ENCODE measurements at places on chromosomes 5 and 9.

- DNase-seq: no peak
These were observed 35.9 kb upstream of the FBP1 start for GRCh38 chr9:94675008-94675881.

DNA sequence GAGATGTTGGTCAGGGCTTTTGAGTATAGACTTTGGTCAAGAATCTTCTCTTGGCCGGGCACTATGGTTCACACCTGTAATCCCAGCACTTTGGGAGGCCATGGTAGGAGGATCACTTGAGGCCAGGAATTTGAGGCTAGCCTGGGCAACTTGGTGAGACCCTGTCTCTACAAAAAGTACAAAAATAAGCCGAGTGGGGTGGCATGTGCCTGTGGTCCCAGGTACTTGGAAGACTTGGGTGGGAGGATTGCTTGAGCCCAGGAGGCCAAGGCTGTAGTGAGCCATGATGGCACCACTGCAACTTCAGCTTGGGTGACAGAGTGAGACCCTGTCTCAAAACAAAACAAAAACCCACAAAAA lies 57.5 kb downstream of the ACER2 start:
- no peak for DNase-seq

- DNase-seq: no peak
These were observed 190.2 kb downstream of the CACNA1B start for GRCh38 chr9:138067613-138068367.

- no peak for DNase-seq
These were observed 37.3 kb upstream of the UBE2D2 start for GRCh38 chr5:139523635-139524445.

GRCh38 chr5:177077335-177077734 lies 9.4 kb upstream of the FGFR4 start:
- no peak for DNase-seq

DNA sequence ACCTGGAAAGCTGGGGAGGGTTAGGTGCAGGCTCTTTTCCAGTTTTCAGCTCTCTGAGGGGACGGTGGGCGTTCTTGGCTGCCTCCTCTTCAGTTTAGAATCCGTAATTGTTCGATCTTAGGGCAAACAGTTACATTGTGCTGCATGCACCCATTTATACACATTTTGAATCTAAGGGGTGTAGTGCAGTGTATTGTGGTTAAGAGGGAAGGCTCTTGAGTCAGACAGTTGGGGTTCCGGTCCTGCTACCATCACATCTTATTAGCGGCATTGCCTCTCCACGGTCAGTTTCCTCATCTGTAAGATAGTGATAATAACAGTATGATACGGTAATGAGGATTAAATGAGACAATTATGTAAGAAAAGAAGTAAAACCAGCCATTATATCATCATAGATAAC lies 625 bp downstream of the EXOSC2 start:
- no peak for DNase-seq

GRCh38 chr5:43769571-43770355 lies 166.8 kb downstream of the NNT start:
- DNase-seq: no peak

GRCh38 chr9:12318732-12319685 lies 374.2 kb upstream of the TYRP1 start:
- no peak for DNase-seq

DNA sequence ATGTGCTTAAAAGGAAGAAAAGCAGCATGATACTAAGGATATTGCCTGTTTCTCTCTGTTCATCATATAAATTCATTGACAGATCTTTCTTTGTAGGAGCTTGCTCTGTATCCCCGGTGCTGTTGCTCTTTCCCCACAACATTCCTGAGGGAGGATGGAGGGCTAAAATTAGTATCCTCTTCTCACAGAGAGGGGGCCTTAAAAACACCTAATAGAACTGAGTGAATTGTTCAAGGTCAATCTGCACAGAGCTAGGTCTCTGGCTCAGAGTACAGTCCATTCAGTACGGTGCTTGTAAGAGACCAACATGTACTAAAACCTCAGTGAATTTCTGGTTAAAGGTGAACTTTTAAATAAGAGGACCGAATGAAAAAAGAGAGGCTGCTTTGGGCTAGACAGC lies 88.7 kb downstream of the PALM2AKAP2 start:
- no peak for DNase-seq
